Lung (tissue), 17 donors: ENCODE measurements at places on chromosomes 7 and 10.
A peak's percentile ranks its signal among the peaks of the same experiment; 100 is the strongest.

- DNase-seq, result no peak
Measured at GRCh38 chr7:99786726-99787335, 2.8 kb upstream of the CYP3A4 start.

GRCh38 chr7:45293295-45293942 is 135.8 kb downstream of the RAMP3 start:
- no peak for DNase-seq

DNA sequence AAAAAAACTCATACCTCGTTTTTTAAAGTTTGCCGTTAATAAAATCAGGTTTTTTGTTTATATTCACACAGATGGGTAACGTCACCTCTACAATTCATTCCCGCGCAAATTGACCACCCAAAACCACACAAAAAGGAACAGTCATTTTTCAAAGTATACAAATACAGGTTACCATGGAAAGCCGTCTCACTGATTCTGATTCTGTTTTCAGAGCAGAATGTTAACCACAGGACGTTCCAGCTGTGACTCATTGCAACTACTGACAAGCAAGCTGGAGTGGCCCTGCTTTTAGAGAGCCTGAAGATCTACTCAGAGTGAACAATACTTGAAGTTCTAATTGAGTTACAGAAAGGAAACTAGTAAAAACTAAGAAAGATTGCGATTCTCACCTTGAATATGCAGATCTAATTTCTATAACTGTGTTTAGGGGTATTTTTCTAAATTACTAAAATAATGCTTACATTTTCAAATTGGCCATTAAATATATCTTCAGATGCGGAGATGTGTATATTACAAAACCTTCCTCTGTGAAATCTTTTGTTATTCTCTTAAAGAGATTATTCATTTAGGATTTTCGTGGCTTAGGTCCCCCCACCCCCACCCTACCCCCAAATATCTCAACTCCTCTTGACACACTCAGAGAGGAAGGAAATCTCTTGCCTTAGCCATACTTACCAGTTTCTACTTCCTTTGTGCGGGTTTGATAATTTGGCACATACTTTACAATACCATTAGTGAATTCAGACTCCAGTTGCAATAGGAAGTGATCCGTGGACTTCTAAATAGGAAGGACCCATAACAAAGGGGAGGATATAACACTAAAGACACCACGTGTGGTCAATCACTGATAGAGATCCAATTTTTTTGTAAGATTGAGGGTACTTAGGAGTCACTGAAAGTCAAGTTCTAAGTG is 106.0 kb downstream of the CUBN start:
- DNase-seq, result peak; percentile 71

GRCh38 chr7:129376076-129376777 is 58.0 kb upstream of the STRIP2 start:
- DNase-seq, result peak; percentile 34

GRCh38 chr7:148700661-148701064 is 2.0 kb downstream of the CUL1 start:
- peak; percentile 65 for DNase-seq

DNA sequence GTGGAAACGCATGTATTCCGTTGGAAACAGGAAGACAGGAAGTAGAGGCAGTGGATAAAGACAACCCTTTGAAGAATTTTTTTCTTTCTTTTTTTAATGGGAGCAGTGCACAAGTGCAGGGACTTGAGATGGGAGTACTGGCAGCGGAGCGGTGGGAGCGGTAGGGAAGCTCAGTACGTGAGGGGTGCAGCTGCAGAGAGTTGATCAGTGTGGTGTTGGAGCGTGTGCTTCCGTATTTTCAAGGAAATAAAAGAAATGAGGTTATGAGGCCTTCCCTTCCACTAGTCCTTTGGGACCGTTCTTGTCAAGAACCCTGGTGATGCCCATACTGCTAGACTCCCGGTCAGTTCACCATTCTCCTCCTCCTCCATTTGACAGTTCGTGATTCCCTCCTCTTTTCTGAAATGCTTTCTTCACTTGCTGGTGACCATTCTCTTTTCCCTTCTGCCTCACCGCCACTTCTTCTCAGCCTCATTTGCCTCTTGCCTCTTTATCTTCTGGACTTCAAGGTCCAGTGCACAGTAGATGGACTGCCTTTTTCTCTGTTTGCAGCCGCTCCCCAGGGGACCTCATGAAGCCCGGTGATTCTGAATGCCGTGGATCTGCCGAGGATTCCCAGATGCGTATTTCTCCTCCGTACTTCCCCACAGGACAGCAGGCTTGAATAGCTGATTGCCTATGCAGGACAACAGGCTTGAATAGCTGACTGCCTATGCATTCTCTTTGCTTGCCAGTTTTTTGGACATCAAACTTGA is 39.1 kb upstream of the TMEM236 start:
- DNase-seq, result no peak
